ENCODE measurements at places on chromosomes 7 and 10.

DNA sequence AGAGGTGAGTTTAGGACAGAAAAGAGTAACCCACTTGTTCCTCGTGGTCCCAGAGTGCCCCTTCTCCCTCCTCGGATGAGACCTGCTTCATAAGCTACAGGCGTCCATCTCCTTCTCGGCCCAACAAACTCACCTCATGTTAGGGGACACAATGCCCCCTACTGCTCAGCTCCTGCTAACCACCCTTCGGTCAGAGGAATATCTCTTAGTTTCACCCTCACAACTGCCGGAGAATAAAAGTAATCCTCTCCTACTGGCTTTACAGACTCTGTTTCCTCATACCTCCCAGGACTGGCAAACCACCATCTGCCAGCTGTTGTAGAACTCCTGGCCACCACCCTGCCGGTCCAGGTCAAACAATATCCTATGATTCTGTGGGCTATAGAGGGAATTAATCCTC is 3.2 kb downstream of the AKR1B15 start:
- no peak for DNase-seq

- DNase-seq = no peak
These were observed 68.3 kb downstream of the MLLT10 start for GRCh38 chr10:21602313-21602712.

DNA sequence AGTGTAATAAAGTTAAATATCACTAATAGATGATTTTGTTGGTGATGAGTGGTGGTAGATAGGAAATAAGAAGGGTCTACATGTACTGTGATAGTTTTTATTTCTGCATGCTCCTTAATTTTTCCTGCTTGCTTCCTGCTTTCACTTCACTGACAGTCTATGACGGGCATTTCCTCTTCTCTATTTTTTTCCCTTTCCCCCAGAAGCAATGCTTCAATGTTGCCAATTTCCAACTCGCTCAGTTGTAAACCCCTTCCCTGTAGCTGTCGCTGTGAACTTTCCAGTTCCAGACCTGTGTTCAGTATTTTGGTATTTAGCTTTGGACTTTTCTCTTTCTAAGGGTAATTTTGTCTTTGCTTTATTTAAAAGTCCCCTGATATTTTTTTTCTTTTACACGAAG is 123.5 kb upstream of the AGR3 start:
- no peak for DNase-seq

- DNase-seq = no peak
These were observed 200.6 kb downstream of the GLRX3 start for GRCh38 chr10:130336617-130337304.

- DNase-seq = no peak
These were observed 319.0 kb downstream of the HPSE2 start for GRCh38 chr10:98916526-98917125.

DNA sequence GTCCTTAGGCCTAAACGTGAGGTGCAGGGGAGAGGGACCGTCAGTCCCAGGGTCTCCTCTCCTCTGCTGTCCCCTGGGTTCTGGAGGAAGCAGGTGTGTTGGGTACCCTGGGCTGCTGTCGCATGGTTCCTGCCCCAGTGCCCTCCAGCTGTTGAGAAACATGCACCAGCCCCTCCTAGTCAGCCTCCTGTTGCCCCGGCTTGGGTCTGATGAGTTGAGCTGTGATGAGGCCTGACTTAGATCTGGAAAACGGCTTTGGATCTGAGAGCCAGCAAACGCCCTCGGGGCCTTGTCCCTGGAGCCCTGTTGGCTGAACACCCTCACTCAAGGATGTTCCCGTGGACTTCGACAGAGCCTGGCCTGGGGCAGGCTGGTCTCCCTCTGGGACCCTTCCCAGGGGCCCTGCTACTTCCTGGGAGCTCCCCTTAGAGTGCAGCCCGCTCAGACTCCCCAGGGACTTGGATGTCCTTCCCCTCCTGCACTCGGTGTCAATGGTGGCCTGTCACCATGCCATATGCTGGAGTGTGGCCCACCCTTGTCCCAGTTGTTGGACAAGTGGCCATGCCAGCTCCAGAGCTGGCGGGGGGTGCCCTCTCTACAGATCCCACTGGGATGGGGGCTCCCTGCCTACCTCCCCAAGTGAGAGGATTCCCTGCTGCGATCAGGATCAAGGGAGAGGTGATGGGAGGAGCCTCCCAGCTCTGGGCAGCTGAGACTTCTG is 12.3 kb downstream of the ZNF316 start:
- no peak for DNase-seq

Data from femur (tissue), 1 donor.